ENCODE measurements at places on chromosomes 1 and 21.

DNA sequence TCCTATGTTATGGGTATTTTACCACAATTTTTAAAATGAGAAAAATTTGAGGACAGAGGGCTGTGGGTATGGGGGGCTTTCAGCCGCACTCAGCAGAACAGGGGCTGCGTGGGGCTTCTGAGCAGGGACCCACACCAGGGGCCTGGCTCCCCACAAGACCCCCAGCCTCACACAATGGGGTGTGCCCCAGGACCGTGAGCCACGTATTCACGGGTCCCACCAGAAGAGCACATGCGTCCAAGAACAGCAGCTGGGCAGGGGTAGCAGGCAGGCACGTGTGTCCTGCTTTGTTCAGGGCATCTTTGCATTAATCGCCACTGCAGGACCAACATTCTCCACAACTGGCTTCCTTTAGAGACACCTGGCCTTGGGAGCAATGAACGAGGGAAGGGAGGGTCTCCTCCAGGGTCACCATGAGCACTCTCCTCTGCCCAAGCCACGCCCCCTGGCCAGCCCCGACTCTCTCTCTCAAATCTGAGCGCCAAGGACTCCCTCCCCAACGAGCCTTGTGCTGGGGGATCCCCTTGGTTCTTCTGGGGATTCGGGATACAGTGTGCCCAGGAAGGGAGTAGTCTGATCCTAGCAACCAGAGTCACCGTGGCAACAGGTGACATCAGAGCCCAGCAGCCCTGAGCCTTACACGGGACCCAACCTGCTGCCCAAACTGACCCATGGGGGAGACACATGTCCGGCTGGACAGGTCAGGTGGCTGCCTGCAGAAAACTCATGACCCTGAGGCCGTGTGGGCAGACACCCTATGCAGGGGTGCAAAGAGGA lies 7.4 kb upstream of the ARF1 start:
- no peak overlapping the region for H3K4me3 ChIP-seq
- no peaks in the 10 kb centered on the region for H3K27me3 ChIP-seq
- no peak for DNase-seq
- no peaks in the 10 kb centered on the region for H3K36me3 ChIP-seq

- no peaks in the 10 kb centered on the region for H3K36me3 ChIP-seq
- no peak overlapping the region for H3K27ac ChIP-seq
- DNase-seq = no peak
- H3K27me3 ChIP-seq = peaks cover 7% of the 10 kb centered on the region
- no peak overlapping the region for H3K4me3 ChIP-seq
Observed at GRCh38 chr1:227942716-227943261, 4.9 kb downstream of the WNT9A start.

GRCh38 chr21:44490405-44490804 lies 35.1 kb downstream of the LRRC3 start:
- H3K27ac ChIP-seq = no peak overlapping the region
- no peaks in the 10 kb centered on the region for H3K36me3 ChIP-seq
- H3K4me1 ChIP-seq = no peaks in the 10 kb centered on the region
- no peaks in the 10 kb centered on the region for H3K27me3 ChIP-seq
- no peak for DNase-seq

GRCh38 chr1:111234866-111235265 lies 7.4 kb downstream of the CHI3L2 start:
- H3K4me3 ChIP-seq = no peak overlapping the region
- H3K27me3 ChIP-seq = no peaks in the 10 kb centered on the region
- peaks cover 85% of the 10 kb centered on the region for H3K36me3 ChIP-seq

- no peak overlapping the region for H3K4me3 ChIP-seq
- H3K27me3 ChIP-seq = no peaks in the 10 kb centered on the region
- no peak overlapping the region for H3K27ac ChIP-seq
- no peaks in the 10 kb centered on the region for H3K36me3 ChIP-seq
- no peaks in the 10 kb centered on the region for H3K4me1 ChIP-seq
- no peak for DNase-seq
Observed at GRCh38 chr1:46553506-46553905, 2.1 kb upstream of the KNCN start.

DNA sequence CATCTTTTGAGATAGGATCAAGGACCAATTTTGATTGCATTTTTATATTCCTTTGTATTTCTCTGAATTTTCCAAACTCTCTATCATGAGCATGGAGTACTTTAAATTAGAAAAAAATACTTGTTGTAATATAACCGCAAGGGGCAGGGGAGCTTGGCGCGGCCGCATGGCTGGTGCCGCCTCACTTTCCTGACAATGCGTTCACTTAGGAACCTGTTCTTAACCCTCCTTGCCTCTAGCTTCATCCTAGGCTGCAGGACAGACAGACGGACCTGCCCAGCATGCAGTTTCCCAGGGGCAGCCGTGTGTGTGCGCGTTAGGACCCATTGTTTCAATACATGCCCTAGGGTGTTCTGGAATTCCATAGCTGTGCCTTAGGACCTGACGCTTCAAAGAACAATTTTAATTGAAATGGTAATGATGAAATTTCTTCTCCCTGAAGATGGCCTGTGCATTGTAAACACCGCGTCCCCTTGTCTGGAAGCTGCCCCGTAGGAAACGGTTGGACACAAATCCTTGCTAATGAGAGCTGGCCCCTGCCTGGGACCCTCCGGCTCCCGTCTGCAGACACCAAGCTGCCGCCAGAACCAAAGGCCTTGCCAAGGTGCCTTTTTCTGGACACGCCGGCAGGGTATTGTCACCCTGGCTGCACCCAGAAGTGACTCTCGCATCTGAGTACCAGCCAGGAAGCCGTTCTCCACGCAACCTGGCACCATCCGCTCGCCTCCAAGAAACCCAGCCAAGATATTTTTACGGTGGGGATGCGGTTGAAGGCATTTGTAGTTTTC lies 466.4 kb downstream of the NPHP4 start:
- no peak overlapping the region for H3K27ac ChIP-seq
- no peaks in the 10 kb centered on the region for H3K36me3 ChIP-seq
- no peak for DNase-seq
- no peaks in the 10 kb centered on the region for H3K4me1 ChIP-seq
- H3K27me3 ChIP-seq = peaks cover 10% of the 10 kb centered on the region

GRCh38 chr21:45308194-45309068 lies 20.7 kb upstream of the POFUT2 start:
- no peaks in the 10 kb centered on the region for H3K4me1 ChIP-seq
- DNase-seq = no peak
- no peak overlapping the region for H3K4me3 ChIP-seq
- H3K36me3 ChIP-seq = no peaks in the 10 kb centered on the region
- H3K27me3 ChIP-seq = no peaks in the 10 kb centered on the region

- no peaks in the 10 kb centered on the region for H3K4me1 ChIP-seq
- H3K27me3 ChIP-seq = no peaks in the 10 kb centered on the region
- H3K36me3 ChIP-seq = no peaks in the 10 kb centered on the region
- no peak for DNase-seq
- H3K4me3 ChIP-seq = no peak overlapping the region
Observed at GRCh38 chr1:192914696-192915095, 105.9 kb downstream of the RGS2 start.

GRCh38 chr1:30903343-30904034 lies 5.1 kb downstream of the SDC3 start:
- H3K4me1 ChIP-seq = no peaks in the 10 kb centered on the region
- DNase-seq = no peak
- H3K36me3 ChIP-seq = no peaks in the 10 kb centered on the region
- H3K27me3 ChIP-seq = peaks cover 25% of the 10 kb centered on the region
- no peak overlapping the region for H3K27ac ChIP-seq

- H3K27ac ChIP-seq = no peak overlapping the region
- no peak overlapping the region for H3K4me3 ChIP-seq
- H3K27me3 ChIP-seq = no peaks in the 10 kb centered on the region
- H3K4me1 ChIP-seq = no peaks in the 10 kb centered on the region
- DNase-seq = no peak
Observed at GRCh38 chr1:193730017-193730416, 543.6 kb upstream of the B3GALT2 start.

DNA sequence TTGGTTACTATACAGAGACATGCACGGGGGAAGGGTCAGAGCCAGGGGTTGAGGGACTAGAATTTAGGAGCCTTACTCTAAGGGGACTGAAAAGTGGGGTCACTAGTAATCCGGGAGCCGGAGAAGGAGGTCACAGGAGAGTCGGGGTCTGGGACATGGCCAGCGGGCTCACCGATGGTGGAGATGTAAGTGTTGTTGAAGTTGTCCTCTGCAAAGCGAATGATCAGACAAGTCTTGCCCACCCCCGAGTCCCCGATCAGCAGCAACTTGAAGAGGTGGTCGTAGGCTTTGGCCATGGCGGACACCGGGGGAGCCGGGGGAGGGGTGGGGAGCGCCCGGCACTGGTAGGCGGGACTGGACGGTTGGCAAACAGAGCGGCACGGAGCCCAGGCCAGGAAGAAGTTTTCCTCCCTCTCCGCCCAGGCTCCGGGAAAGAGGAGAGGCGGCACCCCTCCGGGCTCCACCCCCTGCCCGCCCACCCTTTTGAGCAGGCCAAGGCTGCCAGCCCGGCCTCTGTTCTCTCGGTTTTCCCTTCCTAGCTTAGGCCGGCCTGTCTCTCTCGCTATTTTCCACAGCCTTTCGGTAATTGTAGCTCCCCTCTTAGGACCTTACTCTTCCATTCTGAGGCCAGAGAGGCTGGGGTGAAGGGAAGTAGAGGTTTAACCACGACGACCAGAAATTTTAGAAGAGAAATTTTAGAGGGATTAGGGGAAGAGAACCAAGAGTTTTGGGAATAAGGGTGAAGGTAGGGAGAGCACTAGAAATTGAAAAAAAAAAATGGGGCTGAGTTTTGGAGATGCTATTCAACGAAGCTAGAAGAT lies at the start of gene RAB13:
RAB13 (minus strand) TSS at position 399 of the 821 bp plus-strand sequence; CDS start at position 296, 103 bp downstream.
- peaks cover 3% of the 10 kb centered on the region for H3K36me3 ChIP-seq
- H3K27ac ChIP-seq = peak within 1 kb of the TSS; percentile 42
- DNase-seq = no peak
- no peaks in the 10 kb centered on the region for H3K27me3 ChIP-seq

DNA sequence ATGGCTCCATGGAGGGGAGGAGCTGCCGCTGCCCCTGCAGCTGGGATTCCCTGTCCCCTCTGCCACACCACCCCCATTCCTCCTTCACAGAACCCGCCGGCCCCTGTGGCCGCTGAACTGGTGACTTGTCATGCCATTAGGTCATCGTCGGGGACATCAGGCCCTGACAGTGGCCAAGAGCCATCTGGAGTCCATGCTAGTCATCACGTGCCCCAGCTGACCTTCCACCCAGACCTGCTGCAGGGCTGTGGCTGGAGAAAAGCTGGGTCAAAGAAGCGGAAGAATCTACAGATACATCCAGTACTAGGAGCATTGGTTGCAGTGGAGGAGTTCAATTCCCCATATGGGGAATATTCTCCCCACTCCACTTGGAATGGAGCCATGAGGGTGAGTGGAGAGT lies 78.1 kb downstream of the KCNJ15 start:
- DNase-seq = no peak
- no peaks in the 10 kb centered on the region for H3K36me3 ChIP-seq
- H3K27ac ChIP-seq = no peak overlapping the region
- no peaks in the 10 kb centered on the region for H3K4me1 ChIP-seq

DNA sequence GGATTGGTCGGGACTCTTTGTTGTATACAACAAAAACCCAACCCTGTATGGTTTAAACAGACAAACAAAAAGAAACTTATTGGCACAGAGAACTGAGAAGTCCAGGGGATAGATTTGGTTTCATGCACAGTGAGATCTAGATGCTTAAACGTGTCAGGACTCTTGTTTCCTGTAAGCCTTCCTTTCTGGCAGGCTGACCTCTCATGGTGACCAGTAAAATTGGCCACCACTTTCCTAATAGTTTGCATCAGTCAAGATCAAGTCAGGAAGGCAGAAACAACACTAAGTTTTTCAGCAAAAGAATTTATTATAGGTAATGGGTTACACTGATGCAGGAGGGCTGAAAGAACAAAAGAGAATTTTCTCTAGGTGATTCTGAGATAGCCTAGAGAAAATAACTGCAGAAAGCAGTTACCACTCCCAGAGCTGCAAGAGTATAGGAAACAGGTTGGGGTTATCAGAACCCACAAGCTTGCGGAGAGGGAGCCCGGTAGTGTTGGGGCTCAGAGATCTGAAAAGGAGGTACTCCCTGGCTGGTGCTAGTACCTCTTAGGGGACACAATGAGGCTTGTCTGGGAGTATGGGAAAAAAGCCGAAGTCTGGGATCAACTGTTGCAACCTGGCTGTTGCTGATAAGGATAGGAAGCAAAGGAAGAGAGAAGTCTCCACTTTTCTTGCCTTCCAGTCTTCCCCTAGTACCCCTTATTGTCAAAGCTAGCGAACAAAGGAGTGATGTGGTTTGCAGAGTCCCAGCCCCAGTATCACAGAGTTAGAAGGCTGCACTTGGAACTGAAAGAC lies 21.4 kb downstream of the CITED4 start:
- no peaks in the 10 kb centered on the region for H3K4me1 ChIP-seq
- H3K27ac ChIP-seq = no peak overlapping the region
- H3K4me3 ChIP-seq = no peak overlapping the region
- DNase-seq = no peak
- no peaks in the 10 kb centered on the region for H3K27me3 ChIP-seq

DNA sequence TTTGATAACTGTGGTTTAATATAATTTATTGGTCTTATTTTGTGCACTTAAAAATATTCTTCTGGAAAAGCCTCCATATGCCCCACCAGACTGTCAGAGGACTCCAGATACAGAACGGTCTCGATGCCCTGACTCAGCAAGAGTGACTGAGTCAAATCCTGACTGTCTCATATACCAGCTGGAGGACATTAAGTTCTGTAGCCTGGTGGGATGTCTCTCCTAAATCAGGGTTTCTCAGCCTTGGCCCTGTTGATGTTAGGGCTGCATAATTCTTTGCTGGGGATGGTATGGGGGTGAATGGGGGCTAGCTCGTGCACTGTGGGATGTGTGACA lies 67.7 kb upstream of the TLR5 start:
- no peaks in the 10 kb centered on the region for H3K36me3 ChIP-seq
- no peak overlapping the region for H3K4me3 ChIP-seq
- H3K27ac ChIP-seq = no peak overlapping the region
- H3K27me3 ChIP-seq = no peaks in the 10 kb centered on the region
- no peak for DNase-seq

GRCh38 chr21:43312751-43313169 lies 114.2 kb downstream of the SIK1 start:
- no peaks in the 10 kb centered on the region for H3K36me3 ChIP-seq
- no peak overlapping the region for H3K27ac ChIP-seq
- DNase-seq = no peak

Measured in DND-41 (cell line).